Progenitor cell of endocrine pancreas (in vitro differentiated cells): ENCODE measurements at places on chromosomes 4 and X. TPM values are rescaled to one million over a fixed set of nuclear protein-coding genes. Genes with fewer than 3 reads are reported as not detected.
A peak's percentile ranks its signal among the peaks of the same experiment; 100 is the strongest.

Gene ZCCHC4
- total RNA-seq: 12.1 and 12.7 TPM in 2 replicates

Gene MAGEB2
- not detected in 2 replicates for total RNA-seq

GRCh38 chrX:10395643-10396042 lies 224.7 kb downstream of the MID1 start:
- no peak for DNase-seq

Gene BANK1
- total RNA-seq: 0.51 and 0.79 TPM in 2 replicates

GRCh38 chr4:58849026-58849425 lies 1738.8 kb upstream of the IGFBP7 start:
- DNase-seq: no peak

Gene GPRIN3
- total RNA-seq: 14.8 and 16.0 TPM in 2 replicates

DNA sequence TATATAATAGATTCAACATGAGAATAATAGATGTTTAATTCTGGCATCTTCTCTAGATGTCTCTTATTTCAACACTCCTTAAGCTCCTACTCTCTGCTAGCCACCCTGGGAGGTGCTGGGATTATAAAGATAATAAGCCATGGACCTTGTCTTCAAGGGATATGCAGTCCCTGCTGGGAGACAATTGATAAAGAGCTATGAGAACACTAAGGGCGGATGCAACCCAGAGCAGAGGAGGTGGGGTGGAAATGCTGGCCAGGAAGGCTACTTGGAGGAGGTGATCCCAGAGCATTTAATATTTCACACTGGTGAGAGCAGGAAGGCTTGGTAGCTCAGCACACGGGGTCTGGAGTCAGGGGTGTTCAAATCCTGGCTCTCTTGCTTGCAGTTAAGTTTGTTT lies 18.3 kb upstream of the PGRMC2 start:
- no peak for DNase-seq

DNA sequence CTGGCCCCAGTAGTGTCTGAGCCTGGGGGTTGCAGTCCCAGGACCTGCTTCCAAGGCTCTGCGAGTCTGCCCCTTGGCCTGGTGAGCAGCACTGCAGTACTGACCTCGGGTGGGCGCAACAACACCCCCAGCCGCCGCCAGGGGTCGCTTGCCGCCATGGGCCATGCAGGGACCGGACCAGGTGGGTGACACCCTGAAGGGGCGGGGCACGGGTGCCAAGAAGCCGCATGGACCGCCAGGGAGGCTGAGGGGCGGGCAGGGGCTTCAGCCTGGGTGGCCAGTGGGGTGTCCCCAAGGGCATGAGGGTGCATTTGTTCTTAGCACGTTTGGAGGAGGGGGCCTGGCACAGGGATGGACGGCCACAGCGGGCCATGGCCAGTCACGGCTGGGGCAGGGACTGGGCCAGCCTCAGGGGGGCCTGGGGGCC lies 25.0 kb downstream of the TACC3 start:
- peak; percentile 98 for DNase-seq

- DNase-seq: no peak
Observed at GRCh38 chr4:70225824-70226223, at the start of gene FDCSP. Gene FDCSP (plus strand): TSS chr4:70226124. CDS start chr4:70231195, 5,071 bp downstream.

DNA sequence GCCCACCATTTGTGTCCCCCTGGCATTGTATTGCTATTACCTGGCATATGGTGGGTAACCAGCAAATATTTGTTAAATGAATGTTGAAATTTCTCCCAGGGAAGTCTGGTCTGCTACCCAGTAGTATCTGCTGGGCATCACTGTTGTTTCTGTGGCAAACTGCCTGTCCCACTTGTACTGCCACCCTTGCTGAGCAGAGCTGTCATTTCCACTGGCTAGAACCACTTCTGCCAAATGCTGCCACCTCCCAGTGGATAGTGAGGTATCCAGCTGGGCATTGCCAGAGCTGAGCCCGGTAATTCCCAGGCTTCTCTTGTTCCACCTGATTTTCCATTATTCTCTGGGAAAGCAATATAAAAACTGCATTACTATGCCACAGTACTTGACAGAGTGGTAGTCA lies 186.7 kb upstream of the NOCT start:
- DNase-seq: no peak

- DNase-seq: no peak
Observed at GRCh38 chr4:138500869-138501268, 258.7 kb upstream of the SLC7A11 start.

DNA sequence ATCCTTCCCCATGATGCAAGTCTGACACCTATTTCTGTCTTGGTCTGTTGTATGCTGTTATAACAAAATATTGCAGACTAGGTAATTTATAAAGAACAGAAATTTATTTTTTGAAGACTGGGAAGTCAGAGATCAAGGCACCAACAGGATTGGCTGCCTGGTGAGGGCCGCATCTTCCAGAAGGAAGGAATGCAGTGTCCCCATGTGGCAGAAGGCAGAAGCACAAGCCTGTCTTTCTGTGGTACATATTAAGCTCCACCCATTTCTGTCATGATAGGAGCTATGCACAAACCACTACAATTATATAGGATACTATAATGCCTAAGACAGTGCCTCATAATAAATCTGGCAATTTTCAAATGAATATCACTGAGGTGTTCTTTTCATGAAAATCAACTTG lies 502.3 kb upstream of the DIAPH2 start:
- DNase-seq: no peak

DNA sequence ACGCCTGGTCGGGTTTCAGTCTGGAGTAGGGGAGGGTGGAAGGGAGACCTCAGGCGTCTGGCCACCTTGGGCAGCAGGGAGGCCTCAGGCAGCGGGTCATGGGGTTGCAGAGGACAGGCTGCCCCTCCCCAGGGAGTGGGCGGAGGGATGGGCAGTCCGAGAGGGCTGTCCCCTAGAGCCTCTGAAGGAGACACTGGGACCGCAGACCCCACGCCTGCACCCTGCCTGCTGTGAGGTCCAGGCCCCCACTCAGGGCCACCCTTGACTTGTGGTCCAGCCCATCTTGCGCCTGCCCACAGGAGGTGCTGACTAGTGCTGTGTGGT lies 16.5 kb downstream of the FGFRL1 start:
- no peak for DNase-seq

Gene ACOX3
- 22.6 and 25.3 TPM in 2 replicates for total RNA-seq

DNA sequence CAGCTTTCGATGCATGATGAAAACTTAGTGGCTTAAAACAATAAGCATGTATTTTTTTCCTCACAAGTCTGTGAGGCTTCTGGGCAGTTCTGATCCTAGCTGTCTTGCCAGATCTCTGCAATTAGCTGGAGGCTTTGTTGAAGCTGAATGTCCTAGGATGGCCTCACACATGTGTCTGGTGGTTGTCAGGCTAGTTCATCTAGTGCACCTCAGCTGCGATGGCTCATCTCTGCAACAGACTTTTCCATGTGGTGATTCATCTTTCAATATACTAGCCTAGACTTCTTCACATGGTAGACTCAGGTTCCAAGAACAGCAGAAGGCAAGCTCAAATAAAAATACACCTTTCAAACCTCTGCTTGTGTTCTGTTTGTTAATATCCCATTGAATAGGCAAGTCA lies 66.5 kb upstream of the IL1RAPL1 start:
- DNase-seq: no peak

- DNase-seq: no peak
Observed at GRCh38 chr4:61070269-61070668, 129.9 kb upstream of the ADGRL3 start.

DNA sequence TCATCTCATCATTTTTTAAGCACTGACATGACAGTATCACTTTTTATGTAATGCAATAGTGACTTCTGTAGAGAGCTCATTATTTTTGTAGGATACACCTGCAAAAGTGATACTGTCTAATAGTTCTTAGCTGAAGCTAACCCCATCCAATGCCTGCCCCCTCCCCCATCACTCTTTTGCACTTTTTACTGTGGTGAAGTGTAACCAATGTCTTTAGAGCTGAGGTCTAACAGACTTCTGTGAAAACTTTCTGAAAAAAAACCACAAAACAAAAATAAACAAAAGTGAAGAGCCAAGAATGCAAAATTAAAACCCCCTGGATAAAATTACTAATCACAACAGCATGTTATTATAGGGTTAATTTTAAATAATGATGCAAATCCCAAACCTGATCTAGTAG lies 301.1 kb downstream of the ANK2 start:
- no peak for DNase-seq

DNA sequence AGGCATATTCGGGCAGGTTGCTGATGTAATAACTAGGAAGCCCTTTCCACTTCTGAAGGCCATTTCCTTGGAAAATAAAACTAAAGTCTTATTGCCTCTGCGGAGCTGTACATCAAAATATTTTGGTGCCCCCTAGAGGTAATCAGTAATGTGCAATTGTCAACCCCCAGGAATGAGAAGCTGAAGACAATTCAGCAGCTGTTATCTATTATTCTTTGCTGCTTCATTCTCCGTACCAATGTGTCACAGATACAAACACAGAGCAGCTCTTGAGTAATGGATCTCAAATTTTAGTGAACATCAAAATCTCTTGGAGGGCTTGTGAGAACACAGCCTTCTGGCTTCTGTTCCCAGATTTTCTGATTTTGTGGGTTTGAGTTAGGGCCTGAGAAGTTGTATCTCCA lies 3.5 kb upstream of the SLIT2 start:
- DNase-seq: no peak

DNA sequence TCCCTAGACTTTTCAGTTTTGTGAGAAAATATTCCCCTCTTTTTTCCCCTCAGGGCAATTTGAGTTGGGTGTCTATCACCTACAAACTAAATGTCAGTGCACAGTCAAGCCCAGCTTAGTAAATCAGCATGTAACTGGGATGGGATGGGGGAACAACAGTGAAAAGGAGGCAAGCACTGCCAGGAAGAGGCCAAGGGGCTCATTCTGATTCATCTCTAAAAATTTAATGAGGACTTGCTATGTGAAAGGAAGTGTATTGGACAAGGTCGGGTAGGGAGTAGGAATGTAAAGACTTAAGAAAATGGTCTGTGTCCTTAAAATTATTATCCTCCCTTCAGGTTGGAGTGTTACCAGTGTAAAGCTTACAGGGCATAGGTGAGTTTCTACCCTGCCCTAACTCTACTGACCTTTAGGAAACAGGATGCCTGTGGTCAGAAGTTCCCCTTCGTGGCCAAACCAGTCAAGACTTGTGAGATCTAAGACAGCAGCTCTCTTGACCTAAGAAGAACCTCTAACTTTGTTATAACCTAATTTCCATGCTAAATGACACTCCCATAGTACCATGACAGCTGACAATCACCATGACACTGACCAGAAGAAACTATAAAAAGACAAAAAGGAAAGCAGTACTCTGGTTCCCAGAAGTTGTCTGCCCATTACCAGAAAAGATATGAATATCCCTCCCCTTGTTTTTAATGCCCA lies 194.4 kb upstream of the LDB2 start:
- no peak for DNase-seq

GRCh38 chr4:95386410-95386809 lies 162.4 kb downstream of the UNC5C start:
- no peak for DNase-seq

Gene HPGD
- 2.0 and 3.4 TPM in 2 replicates for total RNA-seq

DNA sequence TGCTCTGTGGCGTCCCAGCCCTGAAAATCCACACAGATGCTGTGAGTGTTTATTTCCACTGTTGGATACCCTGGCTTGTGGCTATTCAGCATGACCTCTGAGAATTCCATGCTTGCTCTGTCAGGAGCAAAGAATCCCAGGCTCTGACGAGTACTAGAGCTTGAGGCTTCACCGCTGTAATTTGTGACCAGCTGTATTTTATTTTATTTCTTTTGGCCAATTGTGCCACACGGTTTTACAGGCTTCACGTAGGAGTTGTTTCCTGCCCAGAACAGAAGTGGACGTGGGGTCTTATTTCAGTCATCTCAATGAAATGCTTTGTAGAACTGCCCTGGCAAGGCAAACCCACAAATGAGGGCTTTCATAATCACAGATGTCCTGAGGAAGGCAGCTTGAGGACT lies 69.4 kb upstream of the CLDN34 start:
- no peak for DNase-seq

DNA sequence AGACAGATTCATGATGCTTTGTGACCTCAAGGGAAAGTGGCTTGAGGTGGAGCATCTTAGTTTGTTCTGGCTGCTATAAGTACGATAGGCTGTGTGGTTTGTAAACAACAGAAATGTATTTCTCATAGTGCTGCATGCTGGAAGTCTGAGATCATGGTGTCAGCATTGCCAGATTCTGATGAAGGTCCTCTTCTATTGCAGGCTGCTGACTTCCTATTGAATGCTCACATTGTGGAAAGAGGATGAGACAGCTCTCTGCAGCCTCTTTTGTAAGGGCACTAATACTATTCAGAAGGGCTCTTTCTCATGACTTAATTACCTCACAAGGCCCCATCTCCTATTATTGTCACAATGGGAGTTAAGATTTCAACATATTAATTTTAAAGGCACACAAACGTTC lies 1674.0 kb upstream of the PCDH7 start:
- DNase-seq: no peak

- no peak for DNase-seq
Observed at GRCh38 chr4:3044870-3045819, 29.2 kb downstream of the HTT-AS start.

Gene MCF2
- 0.31 TPM in 1 of 2 replicates, not detected in the other for total RNA-seq

GRCh38 chr4:38983291-38983690 lies 48.9 kb downstream of the TMEM156 start:
- no peak for DNase-seq

- DNase-seq: peak; percentile 34
Observed at GRCh38 chr4:139083607-139083955, 68.0 kb downstream of the NOCT start.

DNA sequence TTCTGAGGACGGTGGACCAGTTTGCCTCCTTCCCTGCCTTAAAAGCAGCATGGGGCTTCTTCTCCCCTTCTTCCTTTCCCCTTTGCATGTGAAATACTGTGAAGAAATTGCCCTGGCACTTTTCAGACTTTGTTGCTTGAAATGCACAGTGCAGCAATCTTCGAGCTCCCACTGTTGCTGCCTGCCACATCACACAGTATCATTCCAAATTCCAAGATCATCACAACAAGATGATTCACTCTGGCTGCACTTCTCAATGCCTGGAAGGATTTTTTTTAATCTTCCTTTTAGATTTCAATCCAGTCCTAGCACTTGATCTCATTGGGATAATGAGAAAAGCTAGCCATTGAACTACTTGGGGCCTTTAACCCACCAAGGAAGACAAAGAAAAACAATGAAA lies 255.3 kb downstream of the RAPGEF2 start:
- no peak for DNase-seq

Gene HDAC8
- total RNA-seq: 37.6 and 38.4 TPM in 2 replicates

GRCh38 chrX:75303795-75304194 lies 29.9 kb downstream of the UPRT start:
- no peak for DNase-seq

GRCh38 chr4:2947926-2948325 lies 15.3 kb downstream of the NOP14 start:
- no peak for DNase-seq
